CD4-positive, alpha-beta T cell treated with Interleukin-6 at 100 ng/mL for 8 hours (primary cell): ENCODE measurements at places on chromosomes 6 and 20.

DNA sequence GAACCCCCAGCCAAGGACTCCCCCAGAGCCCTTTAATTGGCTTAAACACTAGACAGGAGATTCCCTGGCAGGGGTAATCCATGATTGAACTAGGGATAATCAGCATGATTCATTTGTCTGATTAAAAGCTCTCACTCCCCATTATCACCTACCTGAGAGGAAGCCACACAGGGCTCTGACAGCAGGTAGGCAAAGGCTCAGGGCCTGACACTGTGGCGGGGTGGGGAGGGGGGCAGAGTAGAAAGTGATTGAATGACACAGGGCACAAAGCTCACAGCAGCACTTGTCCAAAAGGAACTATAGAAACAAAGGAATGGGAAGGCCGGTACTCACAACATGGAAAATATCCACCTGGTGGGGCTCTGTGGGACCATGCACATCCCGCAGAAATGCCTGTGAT lies 231.6 kb downstream of the MAFB start:
- DNase-seq = no peak

GRCh38 chr20:8602389-8603116 lies 466.3 kb upstream of the PLCB4 start:
- no peak for DNase-seq

DNA sequence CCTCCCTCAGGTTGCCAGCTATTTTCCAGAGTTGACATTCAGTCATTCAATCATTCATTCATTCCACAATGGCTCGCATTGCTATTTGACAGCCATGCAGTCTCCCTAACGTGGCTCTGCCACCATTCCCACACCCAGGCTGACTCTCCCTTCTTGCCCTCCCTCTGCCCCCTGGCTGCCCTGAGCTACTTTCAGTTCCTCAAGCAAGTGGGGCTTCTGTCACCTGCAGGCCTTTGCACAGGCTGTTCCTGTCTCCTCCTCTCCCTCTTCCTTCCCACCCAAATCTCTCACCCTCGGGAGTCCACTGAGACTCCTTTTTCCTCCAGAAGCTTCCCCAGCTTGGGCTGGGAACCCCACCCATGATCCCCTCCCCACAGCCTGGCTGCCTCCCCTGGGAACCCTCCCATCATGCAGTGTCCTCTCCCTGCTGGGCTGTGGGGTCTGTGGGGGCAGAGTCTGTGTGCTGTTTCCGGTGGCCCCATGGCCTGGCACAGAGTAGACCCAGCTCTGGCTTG lies 2.6 kb downstream of the PACSIN1 start:
- no peak for DNase-seq

DNA sequence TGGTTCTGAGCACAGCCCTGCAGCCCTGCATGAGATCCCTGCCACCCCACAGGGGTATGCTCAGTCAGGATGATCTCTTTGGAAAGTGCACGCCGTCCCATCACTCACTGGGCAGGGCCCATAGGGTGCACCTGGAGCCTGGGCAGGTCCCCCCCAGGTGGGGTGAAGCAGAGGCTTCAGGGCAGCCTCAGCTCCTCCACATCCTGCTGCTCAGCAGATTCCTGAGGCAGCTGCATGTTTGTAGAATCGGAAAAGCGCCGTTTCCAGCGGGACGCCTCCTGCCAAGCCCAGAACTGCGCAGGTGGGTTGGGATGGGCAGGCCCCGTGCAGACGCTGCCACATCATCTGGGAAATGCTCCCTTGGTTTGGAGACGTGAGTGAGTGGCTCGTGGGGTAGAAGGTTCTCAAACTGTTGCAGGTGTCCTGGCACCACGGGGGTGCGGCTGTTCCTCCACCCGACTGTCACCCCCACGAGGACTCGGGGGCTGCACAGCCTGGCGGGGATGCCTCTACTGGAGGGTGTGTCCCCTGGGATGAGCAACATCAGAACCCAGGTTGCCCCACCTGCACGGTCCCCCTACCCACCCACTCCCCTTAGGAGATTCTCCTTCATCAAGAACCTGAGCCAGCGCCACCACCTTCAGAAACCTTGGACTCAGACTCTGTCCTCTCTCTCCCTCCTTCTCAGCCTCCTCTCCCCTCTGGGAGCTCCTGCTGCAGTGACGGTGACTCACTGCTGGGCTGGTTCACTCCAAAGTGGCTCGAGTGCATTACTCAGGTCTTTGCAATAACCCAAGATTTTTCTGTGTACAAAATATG lies 334.1 kb downstream of the TAF4 start:
- no peak for DNase-seq

DNA sequence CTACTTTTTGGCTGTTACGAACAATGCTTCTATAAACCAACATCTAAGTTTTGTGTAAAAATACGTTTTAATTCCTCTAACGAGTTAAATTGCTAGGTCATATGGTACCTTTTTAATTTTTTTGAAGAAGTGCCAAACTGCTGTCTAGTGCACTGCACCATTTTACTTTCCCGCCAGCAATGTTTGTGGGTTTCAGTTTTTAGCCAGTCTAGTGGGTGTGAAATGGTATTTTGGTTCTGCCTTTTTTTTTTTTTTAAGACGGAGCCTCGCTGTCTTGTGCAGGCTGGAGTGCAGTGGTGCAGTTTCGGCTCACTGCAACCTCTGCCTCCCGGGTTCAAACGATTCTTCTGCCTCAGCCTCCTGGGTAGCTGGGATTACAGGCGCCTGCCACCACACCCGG lies 34.1 kb upstream of the BAG2 start:
- no peak for DNase-seq

DNA sequence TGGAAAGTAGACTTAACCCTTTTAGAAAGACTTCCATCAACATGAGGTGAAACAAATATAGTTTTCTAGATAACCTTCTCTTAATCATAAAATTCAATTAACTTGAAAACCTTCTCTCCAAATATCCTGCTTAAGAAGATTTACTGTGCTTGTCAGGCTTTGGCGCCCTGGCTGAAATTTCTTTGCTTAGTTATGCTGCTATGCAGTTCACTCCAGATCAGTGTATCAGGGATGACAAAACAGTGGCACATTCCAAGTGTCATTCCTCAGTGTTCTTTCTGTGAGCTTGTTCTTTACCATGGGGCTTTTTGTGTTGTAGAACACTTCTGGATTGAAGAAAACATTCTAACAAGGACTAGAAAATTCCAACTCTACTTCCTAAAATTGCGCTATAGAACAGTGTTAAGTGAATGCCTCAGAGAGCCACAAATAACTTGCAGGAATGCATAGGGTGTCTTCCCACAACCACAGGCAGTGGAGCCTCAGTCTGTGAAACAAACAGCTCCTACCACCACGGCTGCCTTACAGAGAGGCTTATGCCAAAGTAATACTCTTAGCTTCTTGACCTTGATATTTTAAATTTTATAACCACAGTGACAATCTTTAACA lies 443.6 kb downstream of the CDC5L start:
- DNase-seq = no peak

GRCh38 chr20:57882451-57883161 lies 172.8 kb upstream of the PMEPA1 start:
- no peak for DNase-seq

- no peak for DNase-seq
Observed at GRCh38 chr6:8000188-8000596, 64.0 kb downstream of the BLOC1S5 start.

DNA sequence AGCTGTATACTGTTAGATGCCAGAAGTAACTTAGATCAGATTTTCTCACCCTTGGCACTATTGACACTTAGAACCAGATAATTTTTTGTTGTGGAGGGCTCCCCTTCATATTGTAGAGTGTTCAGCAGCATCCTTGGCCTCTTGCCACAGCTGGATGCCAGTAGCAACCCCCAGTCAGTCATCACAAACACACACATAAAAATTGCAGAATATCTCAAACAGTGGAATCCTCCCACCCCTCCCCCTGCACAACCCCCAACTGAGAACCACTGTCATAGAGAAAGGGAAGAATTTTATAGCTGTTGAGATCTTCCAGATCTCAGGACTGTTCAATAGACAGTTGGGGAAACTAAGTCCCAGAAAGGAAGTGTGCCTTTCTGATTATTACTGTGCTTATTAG lies 81.2 kb upstream of the VSTM2L start:
- DNase-seq = no peak

DNA sequence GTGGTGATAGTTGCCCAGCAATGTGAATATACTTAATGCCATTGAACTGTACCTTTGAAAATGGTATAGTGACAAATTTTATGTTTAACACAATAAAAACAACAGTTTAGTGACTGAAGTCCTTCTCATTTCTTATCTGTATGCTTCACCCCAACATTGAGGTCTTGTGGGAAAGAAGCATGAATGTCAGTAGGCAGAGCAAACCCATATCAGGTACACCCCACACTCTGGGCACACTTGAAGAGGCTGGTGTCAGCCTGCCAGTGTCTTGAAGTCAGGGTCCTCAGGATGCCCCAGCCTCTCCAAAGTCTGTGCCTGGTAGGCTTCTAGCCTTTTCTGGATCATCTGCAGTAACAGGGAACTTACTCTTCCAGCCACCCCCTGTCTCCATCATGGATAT lies 51.2 kb downstream of the CD164 start:
- DNase-seq = no peak

- DNase-seq = no peak
Observed at GRCh38 chr6:1759870-1760269, 150.2 kb downstream of the FOXC1 start.

DNA sequence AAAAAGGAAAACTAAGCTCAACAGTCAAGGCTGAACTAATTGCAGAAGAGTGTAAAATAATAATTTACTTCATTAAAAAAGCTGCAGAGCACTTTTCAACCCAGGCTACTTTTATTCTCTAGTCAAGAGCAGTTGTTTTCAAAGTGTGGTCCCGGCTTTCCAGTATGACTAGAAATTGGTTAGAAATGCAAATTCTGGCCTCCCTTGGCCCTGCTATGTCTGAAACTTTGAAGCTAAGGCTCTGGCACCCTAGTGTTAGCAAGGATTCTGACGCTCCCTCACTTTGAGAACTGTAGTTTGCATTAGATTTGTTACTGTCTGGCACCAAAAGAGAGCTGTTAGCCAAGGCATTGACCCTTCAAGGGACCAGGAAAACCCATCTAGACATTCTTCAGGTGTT lies 9.5 kb upstream of the NXT1 start:
- no peak for DNase-seq

- DNase-seq = no peak
Observed at GRCh38 chr6:4420160-4420865, 284.9 kb upstream of the ECI2 start.

DNA sequence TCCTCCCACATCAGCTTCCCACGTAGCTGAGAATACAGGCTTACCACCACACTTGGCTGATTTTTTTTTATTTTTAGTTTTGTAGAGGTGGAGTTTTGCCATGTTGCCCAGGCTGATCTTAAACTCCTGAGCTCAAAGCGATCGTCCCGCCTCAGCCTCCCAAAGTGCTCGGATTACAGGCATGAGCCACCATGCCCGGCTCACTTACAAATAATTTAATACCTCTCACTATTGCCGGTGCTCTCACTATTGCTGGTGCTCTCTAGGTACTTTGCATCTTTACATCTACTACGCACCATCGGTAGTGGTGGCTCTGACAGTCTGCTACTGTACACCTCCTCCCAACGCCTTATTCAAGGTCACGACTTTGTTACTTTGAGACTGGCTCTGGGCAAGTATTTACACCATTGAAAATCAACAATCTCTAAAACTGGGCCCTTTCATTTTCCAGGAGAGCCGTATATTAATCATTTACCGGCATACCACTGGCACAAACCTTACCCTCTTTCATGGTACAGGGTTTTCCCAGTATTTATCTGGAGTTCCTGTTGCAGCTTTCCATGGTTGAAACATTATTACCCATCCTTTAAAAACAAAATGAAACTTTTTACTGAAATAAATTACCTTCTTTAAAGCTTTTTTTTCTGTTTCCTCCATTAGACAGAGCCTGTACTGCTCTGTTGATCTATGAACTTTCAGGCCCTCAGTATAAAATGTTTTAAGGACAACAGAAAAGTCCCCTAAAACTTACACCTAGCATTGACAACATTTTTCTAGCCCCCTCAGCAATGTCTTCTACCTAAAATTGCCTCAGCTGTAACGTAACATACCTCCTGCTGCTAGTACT lies 259.6 kb upstream of the PLCB4 start:
- no peak for DNase-seq

DNA sequence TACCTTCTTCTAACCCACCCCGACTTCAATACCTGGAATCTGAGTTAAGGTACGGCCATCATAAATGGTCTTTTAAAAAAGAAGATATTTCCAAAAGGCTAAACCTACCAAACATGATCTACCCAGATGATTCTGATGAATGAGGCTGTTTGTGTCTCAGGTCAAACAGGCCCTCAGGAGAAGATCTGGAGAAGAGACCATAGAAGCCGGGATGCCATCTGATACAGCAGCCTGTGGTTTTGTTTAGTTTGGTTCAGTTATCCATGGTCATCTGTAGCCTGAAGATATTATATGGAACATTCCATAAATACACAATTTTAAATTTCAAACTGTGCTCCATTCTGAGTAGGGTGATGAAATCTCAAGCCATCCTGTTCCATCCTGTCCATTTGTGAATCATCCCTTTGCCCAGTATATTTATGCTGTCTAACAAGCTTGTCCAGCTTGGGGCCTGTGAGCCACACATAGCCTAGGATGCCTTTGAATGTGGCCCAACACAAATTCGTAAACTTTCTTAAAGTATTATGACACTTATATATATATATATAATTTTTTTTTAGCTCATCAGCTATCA lies 4.0 kb upstream of the CAP2 start:
- no peak for DNase-seq

GRCh38 chr20:32845786-32846185 lies 12.9 kb upstream of the EFCAB8 start:
- DNase-seq = no peak

DNA sequence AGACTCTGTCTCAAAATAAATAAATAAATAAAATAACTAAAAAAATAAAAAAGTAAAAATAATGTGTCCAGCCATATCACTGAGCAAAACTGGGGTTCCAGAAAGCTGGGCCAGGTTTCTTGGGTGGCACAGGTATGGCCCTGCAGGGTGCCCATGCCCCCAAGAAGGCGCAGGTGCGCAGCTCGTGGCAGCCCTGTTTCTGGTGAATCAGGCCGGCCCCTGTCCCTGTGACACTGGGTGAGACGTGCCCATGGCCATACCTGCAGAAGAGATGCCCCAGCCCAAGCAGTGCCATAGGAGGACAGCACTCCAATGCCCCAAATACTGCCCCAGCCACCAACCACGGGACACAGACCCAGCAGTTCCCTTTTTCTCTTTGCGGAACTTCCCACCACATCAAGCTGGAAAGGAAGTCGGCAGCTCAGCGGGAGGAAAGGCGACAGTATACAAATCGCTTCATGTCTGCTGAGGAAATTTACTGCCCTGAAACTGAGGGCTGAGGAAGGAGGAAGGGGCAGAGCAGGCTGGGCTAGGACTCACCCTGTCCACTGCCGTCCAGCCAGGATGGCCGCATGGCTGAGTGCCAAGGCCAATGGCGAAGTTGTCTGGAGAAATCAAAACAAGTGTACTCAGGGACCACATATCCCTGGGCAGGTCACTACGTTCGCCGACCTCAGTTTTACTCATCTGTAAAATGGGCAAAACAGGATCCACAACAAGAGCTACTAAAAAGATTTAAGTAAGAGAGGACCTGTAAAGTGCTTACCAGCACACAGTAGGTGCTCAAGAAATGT lies 55.4 kb downstream of the PREX1 start:
- no peak for DNase-seq
